ENCODE measurements at places on chromosomes 5 and 9. TPM values are rescaled to one million over a fixed set of nuclear protein-coding genes. Genes with fewer than 3 reads are reported as not detected.

NEURL1B gene
- total RNA-seq, result 4.8 TPM

SCAMP1 gene
- 66.8 TPM for total RNA-seq

IL17B gene
- not detected for total RNA-seq

EFNA5 gene
- 18.7 TPM for total RNA-seq

SLC25A2 gene
- total RNA-seq, result not detected

IL11RA gene
- 0.68 TPM for total RNA-seq

PCDHGA9 gene
- 0.34 TPM for total RNA-seq

PRELID2 gene
- total RNA-seq, result 8.9 TPM

ADAMTSL1 gene
- 0.68 TPM for total RNA-seq

RFX3 gene
- 1.7 TPM for total RNA-seq

DMGDH gene
- 3.1 TPM for total RNA-seq

PFN3 gene
- total RNA-seq, result not detected

SPEF2 gene
- 2.3 TPM for total RNA-seq

PPP3R2 gene
- total RNA-seq, result not detected

PROB1 gene
- total RNA-seq, result 1.4 TPM

TMC1 gene
- total RNA-seq, result 0.71 TPM

COL23A1 gene
- under 0.01 TPM for total RNA-seq

PCDHB5 gene
- total RNA-seq, result 0.34 TPM

LMAN2 gene
- total RNA-seq, result 253 TPM

QRFP gene
- not detected for total RNA-seq

FBN2 gene
- total RNA-seq, result 182 TPM

CDKN2B-AS1 gene
- 1.9 TPM for total RNA-seq

C9orf153 gene
- 0.64 TPM for total RNA-seq

LVRN gene
- 0.36 TPM for total RNA-seq

CBY3 gene
- not detected for total RNA-seq

GPSM1 gene
- total RNA-seq, result 13.8 TPM

ZNF883 gene
- 1.4 TPM for total RNA-seq

EIF4E1B gene
- total RNA-seq, result not detected

All from nasal cavity respiratory epithelium epithelial cell of viscerocranial mucosa (primary cell).